ENCODE measurements at places on chromosomes 13 and 19. TPM values are rescaled to one million over a fixed set of nuclear protein-coding genes. Genes with fewer than 3 reads are reported as not detected.

GRCh38 chr13:55255236-55255635, 1885.5 kb upstream of the PRR20A start:
- H3K36me3 ChIP-seq = no peaks in the 10 kb centered on the region
- no peak overlapping the region for H3K4me3 ChIP-seq
- no peak for DNase-seq
- H3K27me3 ChIP-seq = no peaks in the 10 kb centered on the region

Gene MPND
- 25.4 TPM for total RNA-seq

DNA sequence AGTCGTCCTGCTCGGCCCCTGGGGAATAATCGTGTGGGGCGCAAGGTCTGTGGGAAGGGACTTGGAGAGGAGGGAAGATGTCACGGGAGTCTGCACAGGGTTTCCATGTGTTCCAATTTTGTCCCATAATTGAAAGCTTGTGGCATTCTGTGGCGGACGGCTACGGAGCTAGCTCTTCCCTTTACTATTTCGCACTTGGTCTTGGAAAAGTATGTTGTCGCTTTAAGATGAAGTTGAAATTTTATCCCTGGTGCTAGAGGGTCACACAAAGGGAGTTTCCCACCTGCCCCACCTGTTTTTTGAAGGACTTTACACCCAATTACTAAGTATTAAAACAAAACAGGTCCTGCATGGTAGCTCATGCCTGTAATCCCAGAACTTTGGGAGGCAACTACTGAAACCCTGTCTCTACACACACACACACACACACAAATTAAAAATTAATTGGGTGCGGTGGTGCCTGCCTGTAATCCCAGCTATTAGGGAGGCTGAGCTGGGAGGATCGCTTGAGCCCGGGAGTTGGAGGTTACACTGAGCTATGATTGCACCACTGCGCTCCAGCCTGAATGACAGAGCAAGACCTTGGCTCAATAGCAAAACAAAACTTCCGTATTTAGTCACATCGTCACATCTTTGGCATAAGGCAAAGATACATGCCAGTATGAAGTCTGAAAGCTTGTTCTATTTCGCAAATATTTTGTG, 967 bp upstream of the TPT1 start:
- no peak for DNase-seq
- peaks cover 46% of the 10 kb centered on the region for H3K36me3 ChIP-seq
- H3K27me3 ChIP-seq = no peaks in the 10 kb centered on the region
- H3K4me3 ChIP-seq = peak overlapping the region; percentile 92

DNA sequence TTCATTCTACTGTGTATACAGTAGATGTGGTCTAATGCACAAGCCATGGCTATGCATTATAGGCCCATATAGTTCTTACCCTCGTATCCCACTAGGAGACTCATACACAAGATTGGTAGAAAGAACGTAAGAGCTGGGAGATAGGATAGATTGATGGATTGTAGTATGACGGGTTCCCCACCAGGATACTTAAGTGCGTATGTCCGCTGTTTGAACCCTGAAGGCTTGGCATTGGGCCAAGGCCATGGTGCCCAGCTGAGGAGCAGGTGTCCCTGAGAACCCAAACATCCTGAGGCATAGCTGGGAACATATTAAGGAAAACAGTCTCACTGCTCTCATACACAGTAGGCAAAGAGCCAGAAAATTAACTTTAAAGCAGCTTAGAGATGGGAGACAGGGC, 617.5 kb upstream of the KLF12 start:
- no peak for DNase-seq
- H3K36me3 ChIP-seq = no peaks in the 10 kb centered on the region
- H3K4me3 ChIP-seq = no peak overlapping the region
- no peaks in the 10 kb centered on the region for H3K4me1 ChIP-seq

Gene PSG7
- total RNA-seq = not detected

DNA sequence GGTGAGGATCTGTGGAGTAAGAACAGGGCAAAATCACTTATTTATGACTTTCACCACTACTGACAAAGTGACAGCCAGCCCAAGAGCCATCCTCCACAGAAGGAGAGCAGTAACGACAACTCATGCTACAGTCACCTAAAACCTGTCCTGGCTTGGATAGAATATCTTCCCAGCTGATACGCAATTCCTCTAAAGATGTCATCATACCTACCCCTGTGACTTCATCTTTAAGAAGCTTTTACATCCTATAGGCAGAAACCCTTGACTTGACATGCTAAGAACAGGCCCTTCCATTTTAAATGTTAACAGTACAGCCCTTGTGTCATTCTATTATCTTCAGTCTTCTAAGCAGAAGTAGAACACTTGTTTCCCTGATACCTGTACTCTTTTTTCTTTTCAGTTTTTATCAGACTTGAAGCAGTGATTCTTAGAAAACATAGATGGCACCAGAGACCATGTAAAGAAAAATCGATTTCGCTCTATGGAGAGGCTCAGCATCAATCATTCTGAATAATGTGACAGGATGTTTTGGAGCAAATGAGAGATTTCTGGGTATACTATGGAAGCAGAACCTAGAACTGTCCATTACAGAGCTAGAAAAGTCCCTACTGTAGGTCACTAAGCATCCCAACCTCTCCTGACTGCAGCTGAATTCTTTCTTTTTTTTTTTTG, 20.1 kb downstream of the STOML3 start:
- no peaks in the 10 kb centered on the region for H3K27me3 ChIP-seq
- no peak for DNase-seq
- no peak overlapping the region for H3K4me3 ChIP-seq
- no peaks in the 10 kb centered on the region for H3K36me3 ChIP-seq
- no peaks in the 10 kb centered on the region for H3K4me1 ChIP-seq
- H3K27ac ChIP-seq = no peak overlapping the region

Gene CYP4F12
- total RNA-seq = not detected

- no peaks in the 10 kb centered on the region for H3K27me3 ChIP-seq
- H3K27ac ChIP-seq = no peak overlapping the region
- no peak overlapping the region for H3K4me3 ChIP-seq
- DNase-seq = no peak
Observed at GRCh38 chr13:87131611-87132010, 539.6 kb upstream of the SLITRK5 start.

DNA sequence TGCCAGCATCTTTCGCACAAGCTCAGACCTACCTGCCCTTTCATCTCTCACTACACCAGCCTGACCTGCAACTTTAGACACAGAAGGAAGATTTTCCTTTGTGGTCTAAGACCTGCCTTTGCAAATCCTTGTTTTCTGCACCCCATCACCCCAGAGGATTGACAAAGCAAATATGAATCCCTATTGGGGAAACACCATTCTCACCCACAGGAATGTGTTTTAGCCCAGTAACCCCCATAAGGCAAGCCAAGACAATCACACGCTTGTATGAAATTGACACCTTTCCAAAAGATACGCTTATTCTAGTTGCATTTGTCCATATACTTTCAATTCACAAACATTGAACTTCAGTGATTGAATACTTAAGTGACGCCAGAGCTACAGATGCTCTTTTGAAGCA, 55.7 kb downstream of the SPATA13 start:
- peak overlapping the region; percentile 17 for H3K27ac ChIP-seq
- H3K4me3 ChIP-seq = no peak overlapping the region
- H3K27me3 ChIP-seq = no peaks in the 10 kb centered on the region
- DNase-seq = no peak

Gene CD209
- total RNA-seq = not detected

DNA sequence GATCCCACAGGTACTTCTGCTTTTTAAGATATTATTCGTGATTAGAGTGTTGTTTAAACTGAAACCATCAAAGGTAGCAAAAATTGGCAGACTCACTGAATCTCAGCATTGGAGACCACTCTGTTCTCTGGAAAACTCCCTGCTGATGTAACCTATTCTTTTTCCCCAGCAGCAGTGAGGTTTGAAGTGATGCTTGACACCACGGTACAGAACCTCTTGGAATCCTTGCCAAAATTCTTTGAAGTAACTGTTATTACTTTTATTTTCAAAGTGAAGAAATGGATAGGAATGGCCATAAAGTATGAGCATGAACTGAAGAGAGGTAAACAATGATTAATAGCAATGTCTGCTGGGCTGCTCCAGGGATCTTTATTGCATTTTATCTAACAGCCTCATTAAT, 66.4 kb upstream of the KL start:
- H3K36me3 ChIP-seq = no peaks in the 10 kb centered on the region
- DNase-seq = no peak
- no peak overlapping the region for H3K27ac ChIP-seq
- no peaks in the 10 kb centered on the region for H3K4me1 ChIP-seq
- H3K27me3 ChIP-seq = peaks cover 19% of the 10 kb centered on the region

DNA sequence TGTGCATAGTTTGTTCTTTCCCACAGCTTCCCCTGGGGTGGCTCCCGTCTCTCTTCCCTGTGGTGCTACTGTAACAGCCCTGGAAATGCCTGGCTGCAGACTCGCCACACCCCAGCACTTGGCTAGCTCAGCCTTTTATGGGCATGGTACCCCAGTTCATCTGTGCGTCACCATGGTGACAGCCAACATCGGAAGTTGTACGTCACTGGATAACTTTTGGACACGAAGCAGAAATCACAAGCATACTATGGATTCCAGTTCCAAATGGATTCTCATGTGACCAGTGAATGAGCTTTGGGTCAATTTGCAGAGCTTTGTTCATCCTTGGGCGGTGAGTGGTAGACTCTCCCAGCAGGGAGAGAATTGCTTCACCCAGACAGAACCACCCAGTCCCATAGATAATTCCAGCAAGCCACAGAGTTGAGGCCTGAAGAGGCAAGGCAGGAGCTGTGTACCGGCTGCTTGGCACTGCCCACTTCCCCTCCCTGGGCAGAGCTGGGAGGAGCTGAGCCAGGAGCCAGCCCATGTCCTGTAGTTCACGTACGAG, 54.4 kb downstream of the COL4A2 start:
- H3K4me3 ChIP-seq = no peak overlapping the region
- peaks cover 5% of the 10 kb centered on the region for H3K27me3 ChIP-seq
- H3K36me3 ChIP-seq = no peaks in the 10 kb centered on the region
- no peak overlapping the region for H3K27ac ChIP-seq

GRCh38 chr19:4508698-4509097, 9.6 kb downstream of the PLIN4 start:
- no peak overlapping the region for H3K4me3 ChIP-seq
- peaks cover 11% of the 10 kb centered on the region for H3K4me1 ChIP-seq
- H3K27me3 ChIP-seq = no peaks in the 10 kb centered on the region
- DNase-seq = no peak

GRCh38 chr13:47519626-47520025, 481.4 kb downstream of the SUCLA2 start:
- H3K4me1 ChIP-seq = no peaks in the 10 kb centered on the region
- H3K36me3 ChIP-seq = no peaks in the 10 kb centered on the region
- DNase-seq = no peak
- H3K27me3 ChIP-seq = no peaks in the 10 kb centered on the region
- H3K27ac ChIP-seq = no peak overlapping the region

- no peak for DNase-seq
- no peak overlapping the region for H3K4me3 ChIP-seq
- H3K27me3 ChIP-seq = no peaks in the 10 kb centered on the region
- H3K4me1 ChIP-seq = no peaks in the 10 kb centered on the region
- peaks cover 90% of the 10 kb centered on the region for H3K36me3 ChIP-seq
Observed at GRCh38 chr19:36404498-36404897, 13.9 kb downstream of the ZFP82 start.

Gene KIR3DL1
- 0.28 TPM for total RNA-seq

Gene ACP7
- total RNA-seq = not detected

DNA sequence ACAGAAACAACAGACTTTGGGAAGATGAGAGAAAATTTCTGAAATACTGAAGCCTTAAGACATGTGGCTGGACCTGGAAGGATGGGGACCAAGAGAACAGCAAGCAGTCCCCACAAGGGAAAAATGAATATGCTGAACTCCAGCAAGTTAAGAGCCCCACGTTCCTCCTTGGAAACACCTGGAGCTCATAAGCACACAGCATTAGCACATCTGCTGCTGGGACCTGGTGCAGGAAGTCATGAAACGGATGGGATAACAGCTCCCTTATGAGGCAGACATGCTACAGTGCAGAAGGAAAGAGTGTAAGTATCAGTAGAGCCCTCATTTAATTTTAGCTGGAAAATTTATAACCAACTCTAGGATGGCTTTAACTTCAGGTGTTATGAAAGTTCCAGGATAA, 67.3 kb downstream of the SLC15A1 start:
- H3K4me1 ChIP-seq = no peaks in the 10 kb centered on the region
- no peak overlapping the region for H3K4me3 ChIP-seq
- H3K27me3 ChIP-seq = peaks cover 17% of the 10 kb centered on the region
- no peaks in the 10 kb centered on the region for H3K36me3 ChIP-seq
- no peak for DNase-seq
- H3K27ac ChIP-seq = no peak overlapping the region

Data from activated CD8-positive, alpha-beta memory T cell treated with anti-CD3 and anti-CD28 coated beads, Interleukin-2, amount 10 ng/mL, durations not matched to agents 7 days and 5 days (primary cell).